ENCODE measurements at places on chromosomes 6 and 20.

- no peak for DNase-seq
These were observed 216.5 kb upstream of the TENT5A start for GRCh38 chr6:81969011-81969410.

DNA sequence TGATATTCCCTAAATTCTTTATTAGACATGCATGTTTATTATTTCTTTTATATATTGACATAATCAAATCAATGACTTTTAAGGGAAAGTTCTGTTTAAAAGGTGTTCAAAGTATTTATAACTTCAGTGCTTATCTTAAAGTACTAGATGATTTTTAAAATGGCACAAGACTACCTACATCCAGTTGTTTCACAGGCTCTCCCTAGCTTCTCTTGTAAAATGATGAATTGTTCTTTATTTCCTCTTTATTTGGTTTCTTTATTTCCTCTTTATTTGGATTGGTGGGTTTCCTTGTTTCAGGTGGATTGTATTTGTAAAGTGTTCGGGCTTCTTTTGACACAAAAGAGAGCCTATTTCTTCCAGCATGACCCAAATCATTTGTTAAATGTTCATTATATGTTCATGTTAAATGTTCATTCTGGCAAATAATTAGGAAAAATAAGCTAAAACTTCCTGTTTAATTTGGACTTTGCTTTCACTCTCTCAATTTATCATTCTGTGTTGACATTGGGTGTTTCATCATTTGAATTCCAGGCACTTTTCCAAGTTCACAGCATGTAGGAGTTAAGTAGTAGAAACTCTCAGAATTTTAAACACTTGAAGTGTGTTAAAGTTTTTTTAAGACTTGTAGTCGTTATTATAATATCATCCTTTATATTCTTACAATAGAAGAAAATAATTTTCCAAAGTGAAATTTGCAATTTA is 24.6 kb downstream of the MLIP start:
- DNase-seq, result no peak

GRCh38 chr20:18748987-18749386 is 64.6 kb upstream of the SCP2D1 start:
- no peak for DNase-seq

DNA sequence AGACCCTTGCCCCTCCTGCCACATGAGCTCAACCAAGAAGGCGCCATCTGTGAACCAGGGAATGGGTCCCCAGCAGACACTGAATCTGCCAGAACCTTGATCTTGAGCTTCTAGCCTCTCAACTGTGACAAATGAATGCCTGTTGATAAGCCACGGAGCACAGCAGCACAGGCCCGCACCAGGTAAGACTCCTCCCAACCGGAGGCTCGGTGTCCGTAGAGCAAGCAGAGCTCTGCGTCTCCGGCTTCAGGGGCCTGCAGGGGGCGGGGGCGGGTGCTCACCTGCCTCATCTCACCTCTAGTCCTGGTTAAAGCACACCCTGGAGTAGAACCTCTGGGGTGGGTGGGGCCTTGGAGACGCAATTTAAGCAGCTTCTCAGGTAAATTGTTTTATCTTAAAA is 122.7 kb downstream of the SMOC2 start:
- no peak for DNase-seq

DNA sequence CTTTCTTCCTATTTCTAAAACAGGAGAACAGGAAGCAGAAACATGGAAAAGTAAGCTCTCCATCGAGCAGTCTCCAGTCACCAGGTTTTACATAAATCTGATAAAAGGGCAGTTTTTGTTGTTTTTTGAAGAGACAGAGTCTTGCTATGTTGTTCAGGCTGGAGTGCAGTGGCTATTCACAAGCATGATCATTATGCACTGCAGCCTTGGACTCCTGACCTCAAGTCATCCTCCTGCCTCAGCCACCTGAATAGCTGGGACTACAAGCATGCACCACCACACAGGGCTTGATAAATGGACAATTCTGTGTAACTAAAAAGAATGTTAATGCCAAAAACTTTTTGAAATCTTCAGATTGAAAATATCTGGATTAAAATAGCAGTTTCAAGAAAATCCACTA is 23.8 kb downstream of the SAMHD1 start:
- no peak for DNase-seq

GRCh38 chr6:26394289-26394688 is 7.8 kb upstream of the BTN3A1 start:
- DNase-seq, result no peak

GRCh38 chr20:15069355-15069754 is 731.9 kb upstream of the FLRT3 start:
- no peak for DNase-seq

- DNase-seq, result no peak
These were observed 35.8 kb downstream of the CPNE5 start for GRCh38 chr6:36803482-36803881.

- peak; percentile 2 for DNase-seq
These were observed 109.7 kb downstream of the LRFN2 start for GRCh38 chr6:40477246-40478126.

DNA sequence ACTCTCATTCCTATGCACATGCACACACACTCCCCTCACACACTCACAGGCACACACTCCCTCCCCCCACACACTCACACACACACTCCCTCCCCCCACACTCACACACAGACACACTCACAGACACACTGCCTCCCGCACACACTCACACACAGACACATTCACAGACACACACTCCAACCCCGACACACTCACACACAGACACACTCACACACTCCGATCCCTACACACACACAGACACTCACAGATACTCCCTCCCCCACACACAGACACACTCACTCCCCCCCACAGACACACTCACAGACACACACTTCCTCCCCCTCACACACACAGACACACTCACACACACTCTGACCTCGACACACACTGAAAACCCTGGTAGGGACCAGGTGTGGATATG is 176.2 kb downstream of the TFAP2C start:
- DNase-seq, result no peak

- DNase-seq, result no peak
These were observed 233.9 kb downstream of the SAMD5 start for GRCh38 chr6:147742440-147742839.

All from mucosa of descending colon (tissue), 3 donors.